Caco-2 (cell line): ENCODE measurements at places on chromosomes 12 and 14. TPM values are rescaled to one million over a fixed set of nuclear protein-coding genes. Genes with fewer than 3 reads are reported as not detected.
A peak's percentile ranks its signal among the peaks of the same experiment; 100 is the strongest.

DNA sequence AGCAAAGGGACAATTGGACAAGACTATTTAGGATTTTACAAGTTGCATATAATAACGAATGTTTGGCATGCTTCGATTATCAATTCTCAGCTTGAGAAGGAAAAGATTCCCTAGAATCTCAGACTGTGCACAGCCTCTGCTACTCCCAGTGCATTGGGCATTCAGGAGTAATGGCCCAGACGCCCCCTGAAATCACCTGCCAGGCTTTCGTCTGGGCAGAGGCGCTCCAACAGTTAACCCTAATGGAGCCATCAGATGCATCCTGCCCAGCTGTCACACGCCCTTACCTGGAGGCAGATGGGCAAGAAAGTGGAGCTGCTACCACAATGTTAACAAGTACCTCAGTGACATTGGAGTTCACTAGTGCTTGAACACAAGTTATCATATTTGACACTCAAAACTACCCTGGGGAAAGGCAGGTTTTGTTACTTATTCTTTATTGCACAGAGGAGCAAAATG, 927 bp upstream of the LRP6 start:
- H3K4me1 ChIP-seq = peaks cover 14% of the 10 kb centered on the region
- DNase-seq = peak; percentile 51
- peak overlapping the region; percentile 100 for H3K4me3 ChIP-seq

- H3K4me1 ChIP-seq = no peaks in the 10 kb centered on the region
- no peak overlapping the region for H3K4me3 ChIP-seq
- H3K27me3 ChIP-seq = no peaks in the 10 kb centered on the region
- H3K36me3 ChIP-seq = peaks cover 1% of the 10 kb centered on the region; the same call in 1 of the 2 replicates
- no peak overlapping the region for H3K27ac ChIP-seq
- DNase-seq = no peak
Observed at GRCh38 chr12:3117591-3118015, 40.4 kb downstream of the TSPAN9 start.

The FGF23 gene
- 0.16 TPM in 1 of 2 replicates, not detected in the other for total RNA-seq

DNA sequence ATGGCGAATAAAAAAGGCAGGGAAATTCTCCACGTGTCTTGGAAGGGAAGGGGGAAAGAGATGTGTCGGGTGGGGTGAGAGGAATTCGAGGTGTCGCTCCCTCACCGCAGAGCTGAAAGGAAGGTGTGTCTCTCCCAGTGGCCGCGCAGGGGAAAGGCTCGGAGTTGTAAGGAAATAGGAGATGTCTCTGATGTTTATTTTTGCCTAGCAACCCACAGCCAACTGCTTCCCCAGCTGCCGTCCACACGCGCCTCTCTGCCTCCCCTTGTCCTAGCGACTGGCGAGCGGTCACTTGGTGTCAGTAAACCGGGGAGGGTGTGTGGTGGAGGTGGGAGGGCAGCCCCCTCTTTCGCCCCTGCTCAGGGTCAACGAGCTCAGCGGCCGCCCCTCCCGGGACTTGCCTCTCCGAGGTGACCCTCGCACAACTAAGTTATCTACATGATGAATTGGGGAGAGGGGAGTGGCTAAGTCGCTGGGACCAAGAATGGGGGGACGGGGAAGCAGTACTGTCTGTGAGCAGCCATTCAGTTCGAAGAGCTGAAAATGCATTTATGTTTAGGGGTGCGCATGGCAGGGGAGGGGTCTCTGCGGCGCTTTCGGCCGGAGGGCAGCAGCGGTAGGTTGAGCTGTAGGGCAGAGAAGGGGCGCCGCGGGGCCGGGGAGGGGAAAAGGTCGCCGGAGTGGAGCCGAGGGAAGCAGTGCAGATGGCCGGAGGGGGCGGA, 585 bp upstream of the DYRK2 start:
- H3K4me1 ChIP-seq = peaks cover 24% of the 10 kb centered on the region; the same call in 1 of the 2 replicates
- peak; percentile 85 for DNase-seq
- H3K4me3 ChIP-seq = peak overlapping the region; percentile 75

- H3K4me1 ChIP-seq = no peaks in the 10 kb centered on the region
- H3K4me3 ChIP-seq = no peak overlapping the region
- no peaks in the 10 kb centered on the region for H3K36me3 ChIP-seq
- H3K27ac ChIP-seq = no peak overlapping the region
Observed at GRCh38 chr14:58138714-58139482, 13.1 kb downstream of the ARMH4 start.

- DNase-seq = no peak
- no peak overlapping the region for H3K27ac ChIP-seq
- H3K36me3 ChIP-seq = no peaks in the 10 kb centered on the region
- H3K4me3 ChIP-seq = no peak overlapping the region
- H3K4me1 ChIP-seq = peaks cover 3% of the 10 kb centered on the region; the same call in 1 of the 2 replicates
Observed at GRCh38 chr12:6692888-6693287, 3.7 kb upstream of the ZNF384 start.

The KRT85 gene
- not detected in 2 replicates for total RNA-seq

GRCh38 chr12:78802593-78802992, 62.0 kb upstream of the SYT1 start:
- no peak for DNase-seq
- H3K27me3 ChIP-seq = no peaks in the 10 kb centered on the region
- H3K27ac ChIP-seq = no peak overlapping the region
- no peaks in the 10 kb centered on the region for H3K4me1 ChIP-seq

GRCh38 chr12:43325786-43326185, 226.2 kb downstream of the ADAMTS20 start:
- no peaks in the 10 kb centered on the region for H3K4me1 ChIP-seq
- no peak overlapping the region for H3K4me3 ChIP-seq
- no peaks in the 10 kb centered on the region for H3K27me3 ChIP-seq
- H3K36me3 ChIP-seq = no peaks in the 10 kb centered on the region
